ENCODE measurements at places on chromosomes 7 and 10. TPM values are rescaled to one million over a fixed set of nuclear protein-coding genes. Genes with fewer than 3 reads are reported as not detected.

DNA sequence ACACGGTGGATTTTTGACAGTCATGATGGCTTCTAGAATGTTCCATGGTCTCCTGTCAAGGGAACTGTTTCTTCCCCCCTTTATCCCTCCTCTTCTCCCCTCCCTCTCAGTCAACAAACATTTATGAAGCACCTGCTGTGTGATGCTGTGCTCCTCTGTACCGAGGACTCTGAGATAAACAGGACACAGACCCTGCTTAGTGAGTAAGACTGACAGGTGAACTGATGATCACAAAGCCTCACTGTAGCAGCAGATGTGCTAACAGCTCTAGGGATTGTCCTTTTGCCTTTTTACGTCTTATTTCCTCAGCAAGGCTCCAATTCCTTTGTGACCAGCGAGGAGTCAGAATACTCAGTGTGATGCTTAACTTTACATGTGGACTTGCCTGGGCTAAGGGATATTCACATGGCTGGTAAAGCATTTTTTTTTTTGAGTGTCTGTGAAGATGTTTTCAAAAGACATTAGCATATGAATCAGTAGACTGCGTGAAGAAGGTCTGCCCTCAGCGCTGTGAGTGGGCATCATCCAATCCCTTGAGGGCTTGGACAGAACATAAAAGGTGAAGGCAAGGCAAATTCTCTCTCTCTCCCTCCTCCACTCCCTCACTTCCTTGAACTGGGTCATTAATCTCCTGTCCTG, 170.1 kb downstream of the ADRA2A start:
- DNase-seq, result no peak

- DNase-seq, result no peak
Observed at GRCh38 chr10:48667960-48668590, 16.6 kb upstream of the WDFY4 start.

DNA sequence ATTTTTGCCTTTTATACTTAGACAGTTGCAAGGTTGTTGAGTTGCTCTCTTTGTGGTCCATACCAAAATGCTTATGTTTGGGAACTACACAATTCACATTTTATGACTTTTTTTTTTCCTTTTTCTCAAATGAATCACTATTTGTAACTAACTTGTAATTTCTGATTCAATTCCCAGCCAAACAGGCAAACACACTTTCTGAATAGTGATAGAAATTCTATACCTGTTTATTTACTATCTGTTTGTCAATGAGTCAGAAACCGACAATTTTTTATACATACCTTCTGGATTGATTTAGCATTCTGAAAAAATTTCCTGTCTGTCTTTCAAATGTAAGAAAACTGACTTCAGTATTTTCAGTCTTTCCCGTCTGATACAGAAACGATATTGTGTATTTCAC, 69.1 kb downstream of the MBL2 start:
- no peak for DNase-seq

- no peak for DNase-seq
Observed at GRCh38 chr7:16106869-16107268, 314.5 kb downstream of the CRPPA start.

- no peak for DNase-seq
Observed at GRCh38 chr7:106820321-106821217, 44.5 kb upstream of the PIK3CG start.

DNA sequence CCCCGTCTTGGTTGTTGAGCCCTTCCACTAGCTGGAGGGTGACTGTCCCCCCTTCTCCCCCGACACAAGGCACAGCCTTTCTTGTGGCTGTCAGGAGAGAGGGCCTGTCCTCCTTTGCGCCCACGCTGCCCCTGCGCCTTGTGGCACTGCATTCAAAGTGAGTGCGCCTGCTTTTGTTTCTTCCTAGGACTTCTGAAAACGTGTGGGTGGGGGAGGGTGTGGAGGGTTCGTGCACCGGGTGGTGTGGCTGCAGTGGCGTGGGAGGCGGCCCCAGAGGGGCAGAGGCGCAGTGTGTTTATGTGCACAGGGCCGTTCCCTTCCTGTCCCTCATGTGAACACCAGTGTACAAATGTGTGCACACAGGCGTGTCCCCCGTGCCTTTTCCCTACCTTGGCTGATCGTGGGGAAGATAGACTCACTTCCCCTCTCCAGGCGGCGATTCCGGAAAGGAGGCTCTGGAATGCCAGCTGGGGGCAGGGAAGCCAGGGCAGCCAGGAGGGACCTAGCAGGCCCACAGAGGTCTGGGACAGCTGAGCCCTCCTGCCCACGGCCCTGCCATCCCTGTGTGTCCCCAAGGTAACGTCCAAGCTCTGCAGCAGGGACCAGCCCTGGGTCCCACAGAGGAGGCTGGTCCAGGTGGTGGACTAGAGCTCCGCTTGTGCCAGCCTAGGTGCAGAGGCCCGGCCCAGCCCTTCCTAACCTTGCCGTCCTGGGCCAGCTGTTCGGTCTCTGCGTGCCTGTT, 88.8 kb downstream of the LHPP start:
- DNase-seq, result no peak

GRCh38 chr10:89664203-89664602, 19.2 kb upstream of the PANK1 start:
- DNase-seq, result no peak

DNA sequence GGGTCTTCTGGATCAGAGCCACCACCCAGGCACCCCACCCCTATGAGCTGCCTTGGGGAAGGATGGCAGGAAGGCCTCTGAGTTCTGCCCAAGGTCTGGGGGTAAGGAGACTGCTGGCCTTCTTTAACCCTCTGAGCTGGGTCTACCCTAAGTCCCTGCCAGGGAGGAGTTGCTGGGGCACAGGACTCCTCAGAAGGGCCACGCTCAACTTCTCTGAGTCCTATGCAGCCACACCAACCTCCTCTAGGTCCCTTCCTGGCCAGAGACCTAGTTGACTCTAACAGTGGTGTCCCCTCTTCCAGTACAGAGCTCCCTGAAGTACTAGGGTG, 2.6 kb upstream of the NEURL1 start:
- no peak for DNase-seq

- no peak for DNase-seq
Observed at GRCh38 chr7:146683439-146683838, 566.8 kb downstream of the CNTNAP2 start.

- DNase-seq, result no peak
Observed at GRCh38 chr7:134941952-134942351, 44.4 kb upstream of the AGBL3 start.

DNA sequence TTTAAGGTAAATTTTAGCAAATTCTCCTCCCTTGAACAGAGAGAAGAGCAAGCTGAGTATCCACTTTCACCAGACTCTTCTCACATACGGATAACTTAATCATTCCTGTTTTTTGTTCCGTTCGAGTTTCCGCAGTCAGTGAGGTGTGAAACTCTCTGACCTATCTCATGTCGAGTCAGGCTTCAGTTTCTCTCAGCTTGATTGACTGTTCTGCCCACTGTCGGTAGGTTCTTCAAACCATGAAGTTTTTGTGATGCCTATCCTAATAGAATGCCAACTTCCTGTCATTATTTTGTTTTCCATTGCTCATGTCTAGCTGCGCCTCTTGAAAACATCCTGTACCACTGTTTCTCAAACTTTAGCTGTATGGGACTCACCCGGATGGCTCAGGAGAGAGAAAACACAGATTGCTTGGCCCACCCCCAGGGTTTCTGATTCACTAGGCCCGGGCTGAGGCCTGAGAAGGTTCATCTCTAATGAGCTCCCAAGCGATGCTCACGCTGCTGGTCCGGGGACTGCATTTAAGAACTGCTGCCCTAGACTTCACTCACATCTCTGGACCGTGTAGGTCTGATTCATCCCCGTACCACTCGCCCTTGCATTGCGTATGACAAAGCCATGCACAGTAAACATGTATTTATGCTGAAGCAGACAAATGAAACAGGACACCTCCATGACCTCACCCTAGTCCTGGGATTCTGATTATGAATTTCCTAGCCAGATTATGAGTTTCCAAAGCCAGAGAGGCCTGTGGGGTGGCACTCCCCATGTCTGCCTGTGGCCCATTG, 208.4 kb upstream of the AGK start:
- DNase-seq, result peak; percentile 56

DNA sequence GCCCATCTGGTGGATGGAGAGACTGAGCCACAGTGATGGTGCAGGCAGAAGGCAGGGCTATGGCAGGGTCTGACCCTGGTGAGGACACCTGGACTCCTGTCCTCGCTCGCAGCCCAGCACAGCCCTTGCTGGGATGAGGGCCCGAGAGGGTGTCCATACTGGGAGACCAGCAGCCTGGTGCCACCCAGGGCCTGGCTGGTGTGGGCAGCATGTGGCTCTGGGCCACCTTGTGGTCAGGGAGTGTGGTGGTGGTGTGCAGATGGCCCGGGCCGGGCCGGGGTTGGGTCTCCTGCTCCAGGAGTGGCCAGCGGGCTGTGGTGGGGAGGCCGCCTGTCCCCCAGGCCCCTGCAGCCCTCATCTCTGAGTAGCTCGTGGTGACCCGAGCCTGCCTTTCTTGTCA, 14.9 kb downstream of the ADCY1 start:
- DNase-seq, result no peak

- DNase-seq, result no peak
Observed at GRCh38 chr10:50510517-50511473, 113.0 kb downstream of the SGMS1 start.

GRCh38 chr7:2386964-2387669, 16.3 kb upstream of the CHST12 start:
- no peak for DNase-seq

DNA sequence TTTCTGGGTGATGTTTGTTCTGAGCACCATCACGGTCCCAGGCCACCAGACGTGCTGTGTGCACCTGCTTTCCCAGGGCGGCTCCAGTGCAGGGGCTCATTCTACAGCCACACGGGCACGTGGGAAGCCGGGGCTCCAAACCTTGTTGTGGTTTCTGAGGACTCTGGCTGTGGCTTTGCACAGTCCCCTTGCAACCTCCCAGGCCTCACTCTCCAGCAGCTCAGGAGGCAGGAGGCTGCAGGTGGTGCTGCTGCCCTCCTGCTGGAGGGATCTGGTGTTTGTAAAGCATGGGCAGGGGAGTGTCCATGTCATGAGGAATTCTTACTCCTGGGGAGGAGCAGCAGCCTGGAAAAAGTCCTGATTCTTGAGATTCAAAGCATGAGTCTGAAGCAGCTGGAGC, 54.3 kb downstream of the INSYN2A start:
- no peak for DNase-seq

GRCh38 chr10:79002336-79002735, 66.4 kb upstream of the ZMIZ1 start:
- DNase-seq, result no peak

GRCh38 chr7:116591202-116592040, 66.6 kb downstream of the CAV1 start:
- DNase-seq, result no peak

GRCh38 chr7:151494298-151495284, 25.1 kb downstream of the RHEB start:
- no peak for DNase-seq

DNA sequence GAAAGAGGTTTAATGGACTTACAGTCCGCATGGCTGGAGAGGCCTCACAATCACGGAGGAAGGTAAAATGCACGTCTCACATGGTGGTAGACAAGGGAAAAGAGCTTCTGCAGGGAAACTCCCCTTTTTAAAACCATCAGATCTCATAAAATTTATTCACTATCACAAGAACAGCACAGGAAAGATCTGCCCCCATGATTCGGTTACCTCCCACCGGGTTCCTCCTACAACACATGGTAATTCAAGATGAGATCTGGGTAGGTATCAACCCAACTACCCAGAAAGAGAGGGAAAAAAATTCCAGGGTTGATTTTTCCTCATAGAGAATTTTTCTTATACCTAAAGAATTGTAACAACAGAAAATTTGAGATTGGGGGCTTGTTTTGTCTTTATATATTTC, 13.9 kb downstream of the RAPGEF5 start:
- DNase-seq, result no peak

- DNase-seq, result no peak
Observed at GRCh38 chr10:2951235-2951835, 116.0 kb upstream of the PFKP start.

GRCh38 chr7:150400788-150401423, 21.8 kb downstream of the ZNF775 start:
- DNase-seq, result no peak

GRCh38 chr10:89073719-89074118, 83.1 kb downstream of the FAS start:
- DNase-seq, result no peak

GRCh38 chr10:50850578-50851230, 34.7 kb downstream of the A1CF start:
- no peak for DNase-seq

- DNase-seq, result no peak
Observed at GRCh38 chr10:44976352-44977198, 2.0 kb downstream of the DEPP1 start.

DNA sequence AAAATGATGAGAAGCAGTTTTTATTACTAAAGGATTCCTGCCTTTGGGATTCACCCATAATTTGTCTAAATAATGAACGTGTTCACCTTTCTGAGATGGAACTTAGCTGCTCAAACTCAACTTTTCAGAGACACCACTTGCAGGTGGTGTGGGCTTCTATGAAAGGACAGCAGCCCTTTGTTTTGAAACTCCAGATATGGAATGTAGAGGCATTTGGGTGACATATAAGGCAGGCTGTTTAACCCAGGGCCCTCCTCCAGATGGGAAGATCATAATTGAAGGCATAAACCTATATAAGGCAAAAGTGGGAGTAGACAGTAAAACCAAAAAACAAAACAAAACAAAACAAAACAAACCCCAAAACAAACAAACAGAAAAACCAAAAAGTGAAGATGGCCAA, 11.9 kb upstream of the HUS1 start:
- DNase-seq, result no peak

DNA sequence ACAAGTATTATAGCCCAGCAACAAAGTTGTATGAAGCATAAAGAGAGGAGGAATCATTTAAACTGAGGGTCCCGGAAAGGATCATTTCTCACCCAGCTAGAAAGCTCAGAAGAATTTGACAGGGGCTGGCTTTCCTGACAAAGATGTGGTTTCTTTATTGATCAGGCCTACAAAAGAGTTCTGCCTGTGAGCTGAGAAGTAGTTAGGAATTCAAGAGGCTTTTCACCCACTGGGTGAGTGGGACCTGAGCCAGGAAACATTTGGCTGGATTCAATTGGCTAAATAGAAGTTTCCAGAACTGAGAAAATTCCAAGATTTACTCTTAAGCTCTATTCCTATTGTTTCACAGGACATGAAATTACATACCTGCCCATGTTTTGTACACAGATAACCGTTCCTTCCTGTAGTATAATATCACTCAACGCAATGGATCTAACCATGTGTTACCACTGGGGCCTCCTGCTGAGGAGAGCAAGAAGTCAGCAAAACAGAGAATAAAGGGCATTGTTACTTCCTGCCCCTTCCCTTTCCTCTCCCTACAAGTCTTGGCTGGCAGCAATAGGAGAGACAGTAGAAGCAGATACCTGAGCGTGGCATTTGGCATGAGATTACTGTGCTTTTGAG, 53.9 kb upstream of the PAPSS2 start:
- no peak for DNase-seq

- no peak for DNase-seq
Observed at GRCh38 chr7:102222445-102222844, 64.2 kb upstream of the SH2B2 start.

- DNase-seq, result no peak
Observed at GRCh38 chr10:123859653-123860050, 32.0 kb downstream of the CPXM2 start.

Gene AFAP1L2
- 14.2 TPM for total RNA-seq

Gene BEND7
- total RNA-seq, result 25.9 TPM

Gene MYOF
- 208 TPM for total RNA-seq

Gene HTRA1
- total RNA-seq, result 35.7 TPM

Gene SND1
- total RNA-seq, result 137 TPM

Gene FAM237B
- not detected for total RNA-seq

Gene ADAM12
- total RNA-seq, result 4.3 TPM

Gene SAMD9
- 0.87 TPM for total RNA-seq

Gene LIPJ
- not detected for total RNA-seq

Gene H2BK1
- not detected for total RNA-seq

Gene ZNF37A
- total RNA-seq, result 3.7 TPM

Gene AKR1C4
- not detected for total RNA-seq

Gene CPN1
- total RNA-seq, result not detected

Gene WDR11
- total RNA-seq, result 34.1 TPM

All from epithelial cell of proximal tubule (primary cell).